ENCODE measurements at places on chromosomes 1 and 21.

GRCh38 chr1:180233191-180234011 is 3.3 kb downstream of the LHX4 start:
- DNase-seq: no peak

DNA sequence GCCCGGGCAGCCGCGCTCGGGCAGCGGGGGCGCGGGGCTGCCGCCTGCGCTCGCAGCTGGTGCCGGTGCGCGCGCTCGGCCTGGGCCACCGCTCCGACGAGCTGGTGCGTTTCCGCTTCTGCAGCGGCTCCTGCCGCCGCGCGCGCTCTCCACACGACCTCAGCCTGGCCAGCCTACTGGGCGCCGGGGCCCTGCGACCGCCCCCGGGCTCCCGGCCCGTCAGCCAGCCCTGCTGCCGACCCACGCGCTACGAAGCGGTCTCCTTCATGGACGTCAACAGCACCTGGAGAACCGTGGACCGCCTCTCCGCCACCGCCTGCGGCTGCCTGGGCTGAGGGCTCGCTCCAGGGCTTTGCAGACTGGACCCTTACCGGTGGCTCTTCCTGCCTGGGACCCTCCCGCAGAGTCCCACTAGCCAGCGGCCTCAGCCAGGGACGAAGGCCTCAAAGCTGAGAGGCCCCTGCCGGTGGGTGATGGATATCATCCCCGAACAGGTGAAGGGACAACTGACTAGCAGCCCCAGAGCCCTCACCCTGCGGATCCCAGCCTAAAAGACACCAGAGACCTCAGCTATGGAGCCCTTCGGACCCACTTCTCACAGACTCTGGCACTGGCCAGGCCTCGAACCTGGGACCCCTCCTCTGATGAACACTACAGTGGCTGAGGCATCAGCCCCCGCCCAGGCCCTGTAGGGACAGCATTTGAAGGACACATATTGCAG is 3.0 kb downstream of the ARTN start:
- DNase-seq: no peak

DNA sequence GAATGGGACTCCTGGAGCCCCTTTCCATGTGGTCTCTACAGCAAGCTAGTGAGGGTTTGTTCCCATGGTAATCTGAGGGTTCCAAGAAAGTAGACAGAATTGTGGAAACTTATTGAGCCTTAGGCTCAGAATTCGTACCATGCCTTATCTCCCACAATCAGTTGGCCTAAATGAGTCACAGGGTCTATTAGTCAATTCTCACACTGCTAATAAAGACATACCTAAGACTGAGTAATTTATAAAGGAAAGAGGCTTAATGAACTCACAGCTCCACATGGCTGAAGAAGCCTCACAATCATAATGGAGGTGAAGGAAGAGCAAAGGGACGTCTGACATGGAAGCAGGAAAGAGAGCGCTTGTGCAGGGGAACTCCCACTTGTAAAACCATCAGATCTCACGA is 106.6 kb upstream of the CXADR start:
- DNase-seq: no peak

- no peak for DNase-seq
These were observed 6.0 kb downstream of the FOXO6 start for GRCh38 chr1:41367288-41367642.

DNA sequence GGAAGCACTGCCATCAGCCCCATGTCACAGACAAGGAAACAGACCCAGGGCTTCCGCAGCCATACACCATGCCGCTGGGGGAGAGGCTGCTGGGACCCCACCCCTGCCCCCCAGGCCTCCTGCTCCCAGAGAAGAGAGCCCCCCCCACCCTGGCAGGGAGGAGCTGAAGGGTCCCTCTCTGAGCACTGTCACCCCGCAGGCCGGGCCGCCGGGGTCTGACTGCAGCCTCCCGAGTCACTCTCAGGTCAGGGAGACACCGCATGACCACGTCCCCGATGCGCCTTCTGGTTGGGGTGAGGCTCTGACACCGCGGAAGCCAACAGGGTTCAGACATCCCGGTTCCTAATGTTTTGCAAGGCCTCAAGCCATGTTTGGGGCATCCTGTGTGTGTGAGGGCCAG is 102.3 kb downstream of the SIK1 start:
- DNase-seq: no peak

DNA sequence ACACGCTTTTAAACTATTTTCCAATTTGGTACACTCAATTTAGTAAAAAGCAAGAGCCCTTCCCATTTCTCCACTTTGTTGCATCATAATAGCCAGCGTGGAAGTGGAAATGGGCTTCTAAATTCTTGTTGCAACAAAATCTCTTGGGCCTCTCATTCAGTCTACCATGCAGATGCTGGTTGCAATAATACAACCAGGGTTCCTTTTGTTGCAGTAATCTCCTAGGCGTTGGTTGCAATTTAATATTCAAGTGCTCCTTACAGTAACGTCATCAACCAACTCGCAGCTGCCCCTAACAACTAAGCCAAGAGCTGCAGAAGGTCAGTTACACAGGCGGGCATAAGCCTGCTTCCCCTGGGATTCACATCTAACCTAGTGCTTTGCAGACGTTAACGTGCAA is 2.7 kb upstream of the HDGF start:
- DNase-seq: no peak
